GOT3 (cell line): ENCODE measurements at places on chromosomes 7 and 10.
A peak's percentile ranks its signal among the peaks of the same experiment; 100 is the strongest.

- DNase-seq = no peak
These were observed 111.5 kb downstream of the CCNY start for GRCh38 chr10:35447693-35448407.

- no peak for DNase-seq
These were observed 110.8 kb downstream of the JAZF1 start for GRCh38 chr7:28069807-28070206.

- no peak for DNase-seq
These were observed 14.4 kb upstream of the ATP6V0E2 start for GRCh38 chr7:149859369-149859768.

- DNase-seq = peak; percentile 24
These were observed 105.7 kb downstream of the ST8SIA6 start for GRCh38 chr10:17348501-17349349.

DNA sequence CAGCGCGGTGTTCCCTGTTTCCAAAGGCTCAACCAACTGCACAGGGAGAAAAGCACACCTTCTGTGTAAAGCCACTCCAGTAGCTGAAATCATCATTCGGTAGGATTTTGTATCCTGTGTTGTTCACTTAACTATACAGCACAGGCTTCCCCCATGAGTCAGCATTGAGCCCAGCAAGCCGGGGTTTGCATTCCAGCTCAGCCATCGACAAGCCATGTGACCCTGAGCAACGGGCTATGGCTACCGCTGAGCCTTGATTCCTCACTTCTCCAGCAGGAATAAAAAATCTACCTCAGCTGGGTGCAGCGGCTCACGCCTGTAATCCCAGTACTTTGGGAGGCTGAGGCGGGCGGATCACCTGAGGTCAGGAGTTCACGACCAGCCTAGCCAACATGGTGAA is 44.1 kb upstream of the ATP6V0A4 start:
- DNase-seq = no peak

GRCh38 chr7:49324707-49325106 is 400.4 kb downstream of the CDC14C start:
- no peak for DNase-seq

- DNase-seq = no peak
These were observed 116.0 kb upstream of the PCGF5 start for GRCh38 chr10:91104193-91105041.

DNA sequence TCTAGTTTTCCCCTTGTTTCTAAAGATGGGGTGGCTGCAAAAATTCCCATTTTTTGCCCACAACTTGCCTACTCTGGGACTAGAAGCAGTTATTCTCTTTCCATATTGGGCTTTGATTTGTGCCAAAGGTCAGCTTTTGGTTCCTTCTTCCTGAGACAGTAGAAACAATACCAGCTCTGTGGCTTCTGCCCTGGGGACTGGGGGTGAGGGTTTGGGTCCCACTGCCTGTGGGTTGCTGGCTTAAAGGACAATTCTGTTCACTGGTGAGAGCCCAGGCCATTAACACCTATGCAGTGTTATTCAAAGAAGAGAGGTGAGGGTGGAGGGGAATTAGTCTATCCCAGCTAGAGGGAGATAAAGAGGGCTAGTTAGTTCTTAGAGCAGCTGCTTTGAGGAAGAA is 171.5 kb downstream of the CPEB3 start:
- no peak for DNase-seq

DNA sequence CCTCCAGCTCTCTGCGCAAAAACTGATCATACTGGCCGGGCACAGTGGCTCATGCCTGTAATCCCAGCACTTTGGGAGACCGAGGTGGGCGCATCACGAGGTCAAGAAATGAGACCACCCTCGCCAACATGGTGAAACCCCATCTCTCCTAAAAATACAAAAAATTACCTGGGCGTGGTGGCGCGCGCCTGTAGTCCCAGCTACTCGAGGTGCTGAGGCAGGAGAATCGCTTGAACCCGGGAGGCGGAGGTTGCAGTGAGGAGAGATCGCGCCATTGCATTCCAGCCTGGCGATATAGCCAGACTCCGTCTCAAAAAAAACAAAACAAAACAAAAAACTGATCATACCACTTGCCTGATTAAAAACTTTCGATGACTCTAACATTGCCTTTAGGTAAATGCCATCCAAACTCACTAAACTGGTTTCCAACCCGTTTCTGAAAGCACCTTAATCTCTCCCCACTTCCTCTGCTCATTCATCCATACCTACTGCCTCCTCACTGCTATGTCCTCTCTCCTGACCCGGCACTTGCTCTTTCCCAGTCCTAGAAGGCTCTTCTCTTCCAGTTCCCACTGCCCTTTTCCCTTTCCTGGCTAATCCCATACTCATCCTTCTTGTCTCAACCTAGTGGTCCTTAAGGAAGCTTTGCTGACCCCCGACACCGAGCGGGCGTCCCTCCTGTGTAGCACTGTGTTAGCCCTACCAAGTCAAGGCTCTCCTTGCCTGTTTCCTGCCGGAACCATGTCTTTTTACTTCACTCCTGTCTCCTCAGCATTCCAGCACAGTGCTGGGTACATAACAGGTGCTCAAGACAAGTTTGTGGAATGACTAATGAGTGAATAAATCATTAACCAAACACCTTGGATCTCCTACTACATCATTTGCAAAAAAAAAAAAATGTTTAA is 686 bp upstream of the MIOS start:
- no peak for DNase-seq

DNA sequence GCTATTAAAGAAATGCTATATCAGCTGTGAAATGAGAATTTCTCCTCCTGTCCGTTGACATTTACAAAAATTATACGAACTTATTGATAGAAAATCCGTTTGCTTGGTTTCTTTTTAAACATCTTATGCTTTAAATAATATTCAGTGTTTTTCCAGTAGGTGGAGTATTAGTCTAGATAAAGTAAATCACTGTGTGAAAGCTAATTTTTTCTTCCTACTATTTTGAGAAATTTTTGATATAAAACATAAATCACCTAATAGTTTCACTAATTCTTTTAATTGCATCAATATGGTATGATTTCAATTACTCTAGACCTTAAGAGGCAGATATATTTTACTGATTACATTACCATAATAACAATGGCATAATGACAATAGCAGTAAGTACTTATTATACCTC is 335.2 kb upstream of the C7orf33 start:
- no peak for DNase-seq

DNA sequence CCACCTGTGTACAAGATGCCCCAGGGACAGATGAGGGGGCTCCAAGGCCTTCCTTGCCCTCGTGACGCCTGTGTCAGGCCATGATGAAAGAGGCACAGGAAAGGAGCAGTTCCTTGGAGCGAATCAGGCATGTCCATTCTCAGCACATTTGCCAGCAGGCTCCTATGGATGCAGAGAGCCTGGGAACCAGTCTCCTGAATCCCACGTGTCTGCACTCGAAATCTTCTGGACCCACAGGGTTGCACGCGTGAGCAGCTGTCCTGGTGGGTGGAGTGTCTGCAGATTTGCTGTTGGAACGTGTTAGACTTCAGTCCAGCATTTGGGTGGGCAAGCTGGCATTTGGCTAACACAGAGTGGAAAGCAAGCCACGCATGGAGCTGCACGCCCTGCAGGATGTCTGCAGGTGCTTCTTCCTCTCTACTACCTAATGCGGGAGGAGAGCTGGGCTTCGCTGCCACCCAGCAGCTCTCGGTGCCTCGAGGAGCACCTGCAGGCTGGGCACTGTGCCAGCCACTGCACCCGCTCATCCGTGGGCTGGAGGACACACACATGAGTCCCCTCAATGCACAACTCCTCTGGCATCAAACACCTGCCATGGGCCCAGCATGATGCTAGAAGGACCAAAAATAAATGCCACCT is 140.7 kb downstream of the PAXIP1 start:
- DNase-seq = no peak

DNA sequence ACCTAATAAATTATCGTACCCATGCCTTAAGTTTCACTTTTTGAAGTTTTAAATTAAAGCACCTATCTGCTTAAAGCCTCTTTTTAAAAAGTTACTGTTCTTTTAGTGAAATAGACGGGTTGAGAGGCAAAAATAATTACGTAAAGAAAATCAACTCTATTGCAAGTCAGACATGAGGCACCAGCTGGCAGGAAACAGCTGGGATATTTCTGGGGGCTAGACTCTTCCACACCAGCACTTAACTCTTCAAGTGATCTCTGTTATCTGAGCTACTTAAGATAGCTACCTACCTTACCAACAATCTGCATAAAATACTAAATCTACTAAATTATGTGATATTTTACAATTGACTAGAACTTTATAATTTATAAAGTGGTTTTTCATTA is 35.8 kb downstream of the GBF1 start:
- DNase-seq = no peak

- no peak for DNase-seq
These were observed 373.5 kb downstream of the GRID1 start for GRCh38 chr10:85993140-85993539.

DNA sequence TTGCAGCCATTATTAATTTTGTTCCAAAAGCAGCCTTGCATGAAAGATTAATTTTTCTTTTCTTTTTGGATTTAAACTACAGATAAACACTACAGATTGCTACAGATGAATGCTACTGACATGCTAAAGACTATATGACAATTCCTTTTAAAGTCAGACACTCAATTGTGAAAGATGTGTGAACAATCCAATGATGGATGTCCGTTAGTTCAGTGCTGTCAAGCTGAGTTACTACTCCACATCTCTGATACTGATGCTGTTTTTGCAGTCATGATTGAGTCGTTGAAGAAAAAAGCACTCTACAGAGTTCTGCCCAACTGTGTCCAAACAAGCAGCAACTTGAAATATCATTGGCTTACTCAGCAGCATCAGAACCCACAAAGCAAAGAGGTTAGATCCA is 146.8 kb downstream of the OTUD1 start:
- no peak for DNase-seq

DNA sequence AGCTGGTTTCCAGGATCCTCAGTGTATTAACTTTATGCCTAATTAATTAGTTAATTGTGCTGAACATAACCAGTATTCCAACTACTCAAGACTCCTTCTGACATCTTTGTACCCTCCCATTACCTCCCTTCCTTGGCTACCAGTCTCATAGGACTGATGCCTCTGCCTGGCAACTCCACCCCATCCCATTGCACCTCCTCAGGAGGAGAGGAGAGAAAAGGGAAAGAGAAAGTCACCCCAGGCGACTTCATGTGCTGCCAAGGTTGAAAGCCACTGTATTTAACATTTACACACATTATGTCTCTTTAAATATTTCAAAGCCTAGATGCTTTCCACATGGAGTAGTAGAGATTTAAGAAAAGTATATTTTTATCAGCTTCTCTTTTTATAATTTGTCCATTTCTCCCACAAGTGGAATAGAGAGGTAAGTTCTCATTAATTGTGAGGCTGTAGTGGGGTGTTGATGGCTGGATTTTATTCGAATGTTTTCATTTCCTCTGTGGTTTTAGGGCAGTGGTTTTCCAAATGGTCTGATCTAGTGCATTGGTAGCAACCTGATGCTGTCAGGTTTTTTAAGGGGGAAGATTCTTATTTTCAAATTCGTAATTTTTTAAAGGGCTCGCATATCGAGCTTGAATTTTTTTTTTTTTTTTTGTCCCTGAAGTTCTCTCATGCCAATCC is 148.0 kb downstream of the BICC1 start:
- no peak for DNase-seq

DNA sequence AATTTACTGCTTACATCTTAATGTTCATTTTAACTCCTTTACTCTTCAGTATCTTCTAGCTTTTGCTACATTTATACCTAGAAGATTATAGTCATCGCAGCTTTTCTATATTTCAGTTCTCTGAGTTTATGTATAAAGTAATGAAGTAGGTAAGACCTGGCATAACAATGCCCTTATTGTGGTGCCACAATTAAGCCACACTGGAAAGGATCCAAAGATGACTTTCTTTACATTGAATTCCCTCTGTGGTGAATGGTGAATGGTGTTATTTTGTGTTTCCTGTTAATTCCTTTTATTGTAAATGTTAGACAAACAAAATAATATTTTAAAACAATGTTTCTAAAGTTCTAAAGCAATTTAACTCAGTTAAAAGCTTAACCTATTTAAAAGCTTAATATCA is 36.2 kb downstream of the SEMA3D start:
- DNase-seq = no peak

- DNase-seq = no peak
These were observed 3.8 kb upstream of the NRCAM start for GRCh38 chr7:108459922-108460551.

- DNase-seq = no peak
These were observed 1.3 kb upstream of the NMT2 start for GRCh38 chr10:15169555-15170401.

- DNase-seq = no peak
These were observed 1.7 kb downstream of the CACNA2D1 start for GRCh38 chr7:82441669-82442478.

DNA sequence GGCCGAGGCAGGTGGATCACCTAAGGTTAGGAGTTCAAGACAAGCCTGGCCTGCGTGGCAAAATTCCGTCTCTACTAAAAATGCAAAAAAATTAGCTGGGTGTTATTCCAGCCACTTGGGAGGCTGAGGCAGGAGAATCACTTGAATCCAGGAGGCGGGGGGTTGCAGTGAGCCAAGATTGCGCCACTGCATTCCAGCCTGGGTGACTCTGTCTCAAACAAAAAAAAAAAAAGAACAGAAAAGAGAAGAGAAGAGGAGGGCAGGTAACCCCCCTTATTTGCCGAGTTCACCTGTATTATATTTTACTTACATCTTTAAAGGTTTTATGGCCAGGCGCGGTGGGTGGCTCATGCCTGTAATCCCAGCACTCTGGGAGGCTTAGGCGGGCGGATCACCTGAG is 91.7 kb downstream of the RNF216 start:
- DNase-seq = no peak

DNA sequence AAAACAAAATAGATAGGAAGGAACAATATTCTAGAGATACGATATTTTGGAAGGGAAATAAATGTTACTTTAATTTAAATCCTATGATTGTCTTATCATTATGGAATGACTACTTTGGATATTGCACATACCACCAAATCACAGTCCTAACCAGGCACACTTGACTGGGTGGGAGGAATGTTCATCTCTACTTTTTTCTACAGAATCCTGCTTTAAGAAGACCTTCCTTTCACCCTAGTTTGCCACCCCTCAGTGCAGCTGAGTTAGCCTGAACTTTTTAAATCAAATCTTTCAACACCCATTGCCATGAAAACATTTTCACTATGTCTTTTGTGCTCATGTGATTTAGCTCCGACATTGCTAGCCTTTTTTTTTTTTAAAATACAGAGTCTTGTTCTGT is 38.1 kb downstream of the RELN start:
- DNase-seq = no peak

- DNase-seq = no peak
These were observed 45.7 kb downstream of the SKIDA1 start for GRCh38 chr10:21479570-21480315.

- no peak for DNase-seq
These were observed 354.6 kb downstream of the PHF14 start for GRCh38 chr7:11328309-11328708.

- no peak for DNase-seq
These were observed 115.5 kb upstream of the GPR26 start for GRCh38 chr10:123550675-123551096.

GRCh38 chr7:106215868-106216516 is 68.8 kb downstream of the NAMPT start:
- no peak for DNase-seq

GRCh38 chr7:106012935-106013439 is 49.9 kb downstream of the CDHR3 start:
- peak; percentile 15 for DNase-seq
